ENCODE measurements at places on chromosomes 11 and 22. TPM values are rescaled to one million over a fixed set of nuclear protein-coding genes. Genes with fewer than 3 reads are reported as not detected.

- DNase-seq = no peak
Observed at GRCh38 chr22:31481129-31481528, 8.5 kb downstream of the EIF4ENIF1 start.

The ZP1 gene
- total RNA-seq = 0.57 TPM

The CDC42EP1 gene
- 52.9 TPM for total RNA-seq

The CARD10 gene
- total RNA-seq = 22.4 TPM

The DNAJB13 gene
- not detected for total RNA-seq

The MUC6 gene
- total RNA-seq = not detected

The JAML gene
- not detected for total RNA-seq

The HOATZ gene
- not detected for total RNA-seq

GRCh38 chr11:69367211-69367964, 73.4 kb downstream of the MYEOV start:
- no peak for DNase-seq

The KCNJ4 gene
- total RNA-seq = not detected

- DNase-seq = no peak
Observed at GRCh38 chr11:112637076-112637475, 324.1 kb upstream of the NCAM1 start.

DNA sequence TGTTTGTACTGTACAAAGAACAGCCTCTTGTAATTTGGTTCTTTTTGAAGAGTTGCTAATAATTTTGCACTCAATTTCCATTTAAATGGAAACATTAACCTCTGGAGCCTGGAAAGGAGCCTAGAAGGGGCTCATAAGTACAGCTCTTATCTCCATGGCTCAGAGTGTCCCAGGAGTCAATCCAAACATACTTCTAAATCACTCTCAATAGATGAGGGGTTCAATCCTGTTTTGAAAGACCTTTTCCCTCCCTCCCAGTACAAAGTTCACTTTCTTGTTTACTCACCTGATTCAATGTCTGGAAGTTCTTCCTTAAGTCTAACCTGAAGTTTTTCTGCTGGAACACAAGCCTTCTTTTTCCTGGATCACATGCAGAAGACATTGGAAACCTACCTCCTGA, 273.0 kb upstream of the PLET1 start:
- no peak for DNase-seq

DNA sequence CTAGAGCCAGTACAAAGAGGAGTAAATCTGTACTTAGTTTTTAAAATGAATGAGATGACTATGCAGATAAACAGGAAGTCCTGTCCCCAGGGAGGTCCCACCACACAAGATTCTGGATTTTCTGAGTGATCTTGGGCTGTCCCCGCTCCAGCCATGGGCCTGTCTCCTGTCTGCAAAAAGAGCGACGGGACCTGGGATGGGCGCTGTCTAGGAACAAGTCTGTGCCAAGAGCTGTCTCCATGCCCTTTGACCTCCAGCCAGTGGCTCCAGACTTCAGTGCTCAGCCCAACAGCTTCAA, 6.0 kb downstream of the CSNK1E start:
- peak; percentile 44 for DNase-seq

The SCGB2A2 gene
- not detected for total RNA-seq

The DDX6 gene
- total RNA-seq = 86.1 TPM

The BET1L gene
- total RNA-seq = 17.2 TPM

GRCh38 chr22:27045103-27045947, 387.9 kb downstream of the MIAT start:
- DNase-seq = peak; percentile 55

- peak; percentile 82 for DNase-seq
Observed at GRCh38 chr11:130403271-130403804, 25.1 kb downstream of the ADAMTS8 start.

The MUC2 gene
- total RNA-seq = not detected

DNA sequence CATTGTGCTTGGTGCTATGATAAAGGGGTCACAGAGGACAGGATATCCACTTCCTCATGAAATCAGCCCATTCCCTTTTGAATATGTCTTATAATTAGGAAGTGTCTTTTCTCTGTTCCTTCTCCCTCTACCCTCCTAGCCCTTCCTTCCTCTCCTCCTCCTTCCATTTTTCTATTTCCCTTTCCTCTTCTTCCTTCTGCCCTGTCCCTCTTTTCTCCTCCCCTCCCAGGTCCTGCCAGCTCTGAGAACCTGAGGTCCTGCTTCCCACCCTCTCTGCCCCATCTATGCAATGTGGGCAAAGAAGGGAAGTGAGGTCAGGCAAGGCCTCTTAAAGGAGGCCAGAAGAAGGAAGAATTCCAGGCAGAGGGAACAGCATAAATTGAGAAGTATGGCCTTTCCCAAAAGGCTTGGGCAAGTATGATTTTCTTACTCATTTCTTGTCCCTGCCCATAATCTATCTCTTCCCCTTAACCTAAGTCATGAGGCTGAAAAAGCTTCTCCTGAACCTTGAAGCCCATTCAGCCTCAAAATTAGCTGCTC, 7.7 kb upstream of the UBASH3B start:
- no peak for DNase-seq

DNA sequence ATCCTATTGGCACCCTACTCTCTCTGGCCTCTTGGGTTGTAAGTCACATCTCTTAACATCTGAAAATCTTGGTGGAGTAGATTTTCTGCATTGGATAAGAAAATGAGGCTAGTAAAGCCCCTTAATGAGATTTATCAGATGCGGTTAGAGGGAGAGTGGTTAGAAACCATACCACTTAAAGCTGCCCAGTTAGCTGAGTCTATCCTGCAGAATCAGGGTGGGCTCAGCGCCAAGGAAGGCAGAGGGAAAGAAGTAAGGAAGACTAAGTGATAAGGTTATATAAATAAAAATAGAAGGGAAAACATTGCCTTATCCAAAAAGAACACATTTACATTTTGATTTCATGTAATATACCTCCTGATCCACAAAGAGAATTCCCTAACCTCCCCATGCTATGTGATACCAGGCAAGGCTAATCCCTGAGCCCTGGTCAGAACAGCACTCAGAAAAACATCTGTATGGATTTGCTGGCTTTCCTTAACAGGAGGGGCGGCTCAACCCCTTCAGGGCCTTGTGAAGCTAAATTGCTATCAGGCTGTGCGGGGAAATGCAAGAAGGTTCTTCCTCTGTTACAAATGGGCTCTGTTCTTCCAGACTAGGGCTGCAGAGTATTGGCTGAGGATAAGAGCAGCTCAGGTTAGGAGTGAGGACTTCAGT, 101.7 kb downstream of the SNX19 start:
- no peak for DNase-seq

GRCh38 chr22:20865875-20866445, 7.2 kb downstream of the SNAP29 start:
- no peak for DNase-seq

DNA sequence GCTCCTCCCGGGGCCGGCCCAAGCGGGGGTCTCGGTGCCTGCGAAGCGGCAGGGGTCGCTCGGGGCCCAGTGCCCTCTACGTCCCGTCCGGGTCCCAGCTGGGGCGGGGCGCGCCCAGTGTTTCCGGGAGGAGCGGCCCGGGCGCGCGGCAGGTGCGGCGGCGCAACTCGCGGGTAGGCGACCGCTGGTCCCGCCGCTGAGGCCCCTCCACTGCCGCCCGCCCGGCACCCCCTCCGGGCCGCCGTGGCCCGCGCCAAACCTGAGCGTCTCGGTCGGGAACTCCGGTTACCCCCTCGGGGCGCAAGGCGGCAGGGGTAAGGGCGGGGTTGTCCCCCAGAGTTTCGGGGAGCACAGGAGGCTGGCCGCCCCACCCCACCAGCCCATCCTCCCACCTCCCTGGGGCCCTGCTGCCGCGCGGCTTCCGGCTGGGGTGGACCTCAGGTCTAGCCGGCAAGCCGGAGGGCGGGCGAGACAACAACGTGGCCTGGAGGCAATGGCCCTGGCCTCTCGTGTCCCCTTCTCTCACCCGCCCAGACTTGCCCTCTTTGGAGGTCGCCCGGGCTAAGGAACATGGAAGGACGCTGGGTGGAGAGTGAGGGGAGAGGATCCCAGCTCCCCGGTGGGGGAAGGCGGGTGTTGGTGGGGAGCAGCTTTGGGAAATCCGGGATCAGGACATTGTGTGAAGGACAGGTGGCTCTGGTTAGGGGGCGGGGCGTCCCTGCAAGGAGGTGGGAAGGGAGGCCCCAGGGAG, 398 bp upstream of the CRACR2B start:
- no peak for DNase-seq

DNA sequence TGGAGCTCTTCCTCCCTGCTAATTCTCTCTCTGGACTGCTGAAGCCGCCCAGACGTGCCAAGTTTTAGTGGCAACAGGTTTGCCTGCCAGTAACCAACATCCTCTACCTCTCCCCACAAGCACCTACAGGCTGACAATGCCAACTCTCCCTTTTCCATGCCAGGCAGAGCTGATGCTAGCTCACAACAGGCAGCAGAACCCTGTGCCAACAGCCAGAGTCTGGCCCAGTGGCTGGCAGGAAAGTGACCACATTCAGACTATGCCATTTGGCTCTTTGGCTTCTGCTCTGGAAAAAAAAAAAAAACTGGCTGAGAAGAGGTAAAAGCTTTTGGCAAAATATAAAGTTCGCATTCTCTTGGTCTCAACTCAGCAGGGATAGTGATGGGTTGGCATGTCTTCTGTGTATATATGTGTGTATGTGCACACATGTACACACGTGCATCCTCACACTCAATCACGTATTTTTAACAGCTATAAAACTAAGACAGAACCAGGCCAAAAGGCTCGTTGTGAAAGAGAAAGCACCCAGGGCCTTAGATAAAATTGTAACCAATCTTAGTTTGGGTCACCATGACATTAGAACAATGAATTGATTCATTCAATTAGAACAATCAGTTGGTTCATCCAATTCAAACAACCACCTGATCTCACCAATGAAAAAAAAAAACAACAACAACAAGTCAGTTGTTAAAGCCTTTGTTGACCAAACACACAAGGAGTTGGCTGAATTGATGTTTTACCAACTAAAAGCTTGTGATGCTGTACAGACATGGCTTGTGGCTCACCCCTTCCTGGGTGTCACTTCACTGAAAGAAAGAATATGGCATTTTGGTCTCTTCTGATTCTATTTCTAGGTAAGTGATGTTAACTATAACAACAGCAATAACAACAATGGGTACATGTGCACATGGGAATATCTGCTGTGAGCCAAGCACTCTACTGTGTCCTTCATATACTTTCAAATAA, 48.6 kb downstream of the TRIM29 start:
- no peak for DNase-seq

- no peak for DNase-seq
Observed at GRCh38 chr11:131689049-131689925, 318.9 kb downstream of the NTM start.

DNA sequence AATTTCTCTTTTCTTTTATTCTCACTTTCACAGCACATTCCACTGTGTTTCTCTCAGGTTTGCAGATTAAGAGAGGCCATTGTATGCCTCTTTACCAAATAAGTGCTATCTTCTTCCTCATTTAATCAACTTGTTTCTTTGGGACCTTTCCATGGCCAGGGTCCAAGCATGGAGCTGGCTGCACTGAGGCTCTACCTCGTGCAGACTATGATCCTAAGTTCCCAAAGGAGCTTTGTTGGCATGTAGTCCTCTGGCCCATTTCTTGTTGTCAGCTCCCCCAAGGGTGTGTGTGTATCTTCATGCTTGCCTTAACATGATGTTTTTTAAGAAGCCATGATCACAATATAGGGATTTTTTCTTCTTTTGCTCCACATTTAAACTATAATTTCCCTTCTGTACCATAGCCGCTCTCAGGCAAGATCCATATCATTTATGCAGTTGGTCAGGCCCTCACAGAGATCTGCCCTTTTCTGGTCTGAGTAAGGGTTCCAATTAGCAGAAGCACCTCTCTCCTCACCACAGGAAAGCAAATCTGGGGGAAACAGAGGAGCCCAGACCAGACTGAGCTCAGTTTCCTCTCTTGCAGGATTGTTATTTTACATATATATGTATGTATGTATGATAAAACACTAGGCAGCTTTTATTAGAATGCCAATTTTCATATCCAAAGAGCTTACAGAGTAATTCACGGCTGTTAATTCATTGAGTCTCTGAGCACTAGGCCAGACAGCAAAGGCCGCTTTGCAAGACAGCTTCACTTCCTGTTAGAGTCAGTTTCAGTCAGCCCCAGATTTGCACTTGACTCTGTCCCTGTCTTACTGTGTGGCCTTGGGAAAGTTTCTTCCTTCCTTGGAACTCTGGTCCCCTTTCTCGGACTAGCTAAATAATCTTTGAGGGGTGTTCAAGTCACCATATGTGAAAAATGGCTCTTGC, 34.3 kb downstream of the CYB5R2 start:
- no peak for DNase-seq

The CNIH2 gene
- total RNA-seq = 0.86 TPM

The XPNPEP3 gene
- total RNA-seq = 9.4 TPM

DNA sequence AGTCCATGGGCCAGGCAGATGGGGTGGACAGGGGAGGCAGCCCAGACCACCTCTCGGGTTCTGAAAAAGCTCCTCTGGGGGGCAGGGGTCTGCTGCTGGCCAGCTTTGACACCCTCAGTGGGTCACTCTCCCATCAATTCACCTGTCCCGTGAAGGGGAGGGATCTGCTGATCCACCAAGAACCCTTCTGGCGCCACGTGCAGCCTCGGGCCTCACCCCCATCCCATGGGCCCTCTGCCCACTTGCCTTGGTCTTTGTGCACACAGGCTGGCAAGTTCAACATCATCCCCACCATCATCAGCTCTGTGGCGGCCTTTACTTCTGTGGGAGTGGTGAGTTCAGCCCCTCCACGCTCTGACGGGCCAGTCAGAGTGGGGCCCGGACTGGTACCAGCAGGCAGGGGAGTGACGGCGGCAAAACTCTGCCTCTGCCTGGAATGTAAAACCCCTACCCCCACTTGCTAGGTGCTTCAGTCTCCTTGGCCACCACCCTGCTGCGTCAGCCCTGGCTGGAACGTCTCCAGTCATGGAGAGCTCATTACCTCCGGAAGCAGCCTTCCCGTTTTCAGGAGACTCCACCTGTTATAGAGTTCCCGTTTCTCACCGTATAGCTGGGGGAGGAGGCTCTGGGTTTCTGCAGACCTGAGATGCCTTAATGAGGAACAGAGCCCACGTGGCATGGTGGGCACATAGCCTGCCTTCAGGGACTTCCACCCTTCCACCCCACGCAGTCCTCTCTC, 12.7 kb downstream of the PRG3 start:
- no peak for DNase-seq

- no peak for DNase-seq
Observed at GRCh38 chr11:57458410-57459163, 1.7 kb upstream of the RTN4RL2 start.

DNA sequence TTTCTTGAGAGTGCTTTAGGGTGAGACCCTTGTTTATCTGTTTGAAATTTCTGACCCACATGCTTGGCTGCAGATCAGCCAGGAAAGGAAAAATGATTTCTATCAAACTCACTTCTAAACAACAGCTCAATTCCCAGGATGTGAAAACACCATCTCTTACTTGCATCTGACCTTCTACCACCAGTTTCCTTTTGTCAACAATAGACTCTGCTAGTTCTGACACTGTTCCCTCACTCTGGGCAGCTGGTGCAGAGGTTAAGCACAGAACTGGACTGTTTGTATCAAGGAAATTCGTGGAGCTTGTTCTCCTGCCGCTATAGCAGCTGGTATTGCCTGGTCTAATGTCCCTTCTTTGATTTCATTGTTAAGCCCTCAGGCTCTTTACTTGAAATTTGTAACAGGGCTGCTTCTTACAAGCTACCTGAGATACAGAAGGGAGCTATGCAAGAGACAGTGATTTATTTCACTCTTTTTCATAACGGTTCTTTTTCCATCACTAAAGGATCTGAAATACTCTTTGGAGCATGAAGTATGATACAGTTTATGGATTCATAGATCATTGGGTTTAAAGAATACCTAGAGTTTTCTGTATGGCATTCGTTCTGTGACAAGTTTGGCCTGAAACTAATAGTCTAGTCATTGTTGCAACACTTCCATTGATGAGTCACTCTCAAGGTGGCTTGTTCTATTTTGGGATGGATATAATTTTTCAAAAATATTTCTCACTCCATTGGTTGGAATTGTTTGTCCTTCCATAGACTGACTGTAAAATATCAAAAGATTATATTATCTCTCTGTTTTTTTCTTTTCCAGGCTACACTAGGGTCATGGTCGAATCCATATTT, 178.2 kb upstream of the ZC3H12C start:
- peak; percentile 50 for DNase-seq

The CDK2AP2 gene
- 34.0 TPM for total RNA-seq

Data from LHCN-M2 (cell line).